ENCODE measurements at places on chromosomes 7 and 10. TPM values are rescaled to one million over a fixed set of nuclear protein-coding genes. Genes with fewer than 3 reads are reported as not detected.

The PITX3 gene
- not detected for total RNA-seq

The PTF1A gene
- not detected for total RNA-seq

The CDHR3 gene
- total RNA-seq = 3.2 TPM

The FAM131B gene
- 6.1 TPM for total RNA-seq

The FEZF1 gene
- total RNA-seq = not detected

The VSTM4 gene
- 4.1 TPM for total RNA-seq

The NPFFR1 gene
- 0.14 TPM for total RNA-seq

The FGF8 gene
- not detected for total RNA-seq

The SMO gene
- total RNA-seq = 134 TPM

The DYDC2 gene
- 0.24 TPM for total RNA-seq

The PIK3AP1 gene
- 0.25 TPM for total RNA-seq

The C10orf90 gene
- total RNA-seq = not detected

The VWA2 gene
- total RNA-seq = 14.4 TPM

The PRPS1L1 gene
- not detected for total RNA-seq

The VWC2 gene
- 0.29 TPM for total RNA-seq

The TMEM236 gene
- total RNA-seq = 0.04 TPM

The AMPH gene
- 2.0 TPM for total RNA-seq

The MSMB gene
- not detected for total RNA-seq

The KBTBD2 gene
- 41.9 TPM for total RNA-seq

The RSBN1L gene
- 23.4 TPM for total RNA-seq

The ANXA8L1 gene
- total RNA-seq = 1.1 TPM

The ING3 gene
- total RNA-seq = 20.2 TPM

The CALML5 gene
- total RNA-seq = not detected

Measured in mesothelial cell of epicardium (in vitro differentiated cells).